ENCODE measurements at places on chromosomes 12 and 14. TPM values are rescaled to one million over a fixed set of nuclear protein-coding genes. Genes with fewer than 3 reads are reported as not detected.

LTB4R2 gene
- 1.4 TPM for total RNA-seq

DNA sequence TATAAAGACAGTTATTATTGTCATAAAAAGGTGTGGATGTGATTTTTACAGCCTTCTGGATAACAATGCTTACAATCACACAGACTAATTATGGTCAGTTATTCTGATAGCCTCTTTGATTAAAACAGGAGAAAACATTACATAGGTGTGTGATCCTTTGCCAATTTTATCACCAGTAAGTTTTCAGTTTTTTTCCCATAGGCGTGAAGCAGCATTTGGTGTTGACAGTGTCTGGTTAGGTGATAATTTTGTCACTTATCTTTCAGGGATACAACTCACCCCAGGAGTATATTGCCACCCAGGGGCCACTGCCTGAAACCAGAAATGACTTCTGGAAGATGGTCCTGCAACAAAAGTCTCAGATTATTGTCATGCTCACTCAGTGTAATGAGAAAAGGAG is 208.8 kb downstream of the EPS8 start:
- DNase-seq, result no peak
- peaks cover 11% of the 10 kb centered on the region for H3K4me1 ChIP-seq
- H3K36me3 ChIP-seq, result no peaks in the 10 kb centered on the region
- no peak overlapping the region for H3K27ac ChIP-seq
- peak overlapping the region; percentile 20 for H3K4me3 ChIP-seq
- no peaks in the 10 kb centered on the region for H3K27me3 ChIP-seq

- H3K4me3 ChIP-seq, result no peak overlapping the region
- no peak overlapping the region for H3K27ac ChIP-seq
- no peaks in the 10 kb centered on the region for H3K27me3 ChIP-seq
- H3K4me1 ChIP-seq, result no peaks in the 10 kb centered on the region
Measured at GRCh38 chr12:4169531-4169930, 104.0 kb upstream of the CCND2 start.

HOXC9 gene
- total RNA-seq, result 1.1 TPM

SPTLC2 gene
- 15.1 TPM for total RNA-seq

DNA sequence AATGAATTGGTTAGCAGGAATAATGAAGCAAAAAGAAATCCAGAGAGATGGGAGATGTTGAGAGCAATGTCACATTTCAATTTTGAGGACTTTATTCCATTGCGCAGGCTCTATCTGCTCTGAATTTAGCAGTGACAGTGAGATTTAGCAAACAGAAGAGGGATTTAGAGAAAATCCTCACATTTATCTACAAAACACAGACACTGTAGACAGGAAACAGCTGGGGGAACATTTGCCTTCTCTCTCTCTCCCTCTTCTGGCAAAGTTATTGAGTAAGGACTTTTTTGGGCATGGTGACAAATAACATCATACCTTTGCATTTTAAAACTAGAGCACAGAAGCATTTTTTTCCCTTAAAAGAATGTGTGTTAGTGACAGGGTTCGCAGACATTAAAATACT is at the start of gene IGF1:
Gene IGF1, minus strand, starts transcription at position 158 of the 400 bp plus-strand sequence. CDS start 182 bp downstream, outside the sequence.
- H3K4me1 ChIP-seq, result no peaks in the 10 kb centered on the region
- H3K27ac ChIP-seq, result no peak within 1 kb of the TSS
- no peak within 1 kb of the TSS for H3K4me3 ChIP-seq
- DNase-seq, result no peak
- no peaks in the 10 kb centered on the region for H3K27me3 ChIP-seq

MYH6 gene
- total RNA-seq, result not detected

DAO gene
- 1.1 TPM for total RNA-seq

GRCh38 chr12:88393017-88393767 is 187.1 kb downstream of the KITLG start:
- DNase-seq, result peak; percentile 41
- no peaks in the 10 kb centered on the region for H3K36me3 ChIP-seq
- no peak overlapping the region for H3K4me3 ChIP-seq
- H3K4me1 ChIP-seq, result no peaks in the 10 kb centered on the region

DNA sequence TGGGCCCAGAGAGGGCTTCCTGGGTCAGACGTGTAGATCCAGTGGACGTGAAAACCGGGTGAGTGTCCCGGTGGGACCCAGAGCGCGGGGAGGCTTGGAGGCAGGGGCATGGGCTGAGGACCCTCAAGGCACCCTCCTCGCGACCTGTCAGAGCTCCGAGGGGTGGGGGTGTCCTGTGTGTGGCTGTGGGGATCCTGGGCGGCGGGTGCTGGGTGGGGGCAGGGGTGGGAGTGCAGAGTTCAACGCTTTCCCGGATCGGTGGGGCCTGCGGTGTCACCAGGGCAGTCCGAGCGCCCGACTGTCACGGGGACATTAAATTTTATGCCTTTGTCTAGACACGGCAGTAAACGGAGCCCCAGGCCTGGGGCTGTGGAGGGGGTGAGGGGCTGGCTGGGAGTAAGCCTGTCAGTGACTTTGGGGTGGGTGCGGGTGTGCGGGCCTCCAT is 1.0 kb downstream of the TMEM121 start:
- peak overlapping the region; percentile 51 for H3K27ac ChIP-seq
- peaks cover 35% of the 10 kb centered on the region for H3K4me1 ChIP-seq
- H3K36me3 ChIP-seq, result 0 out of 3 replicates have a peak, but pooled peaks cover 6% of the 10 kb centered on the region
- H3K4me3 ChIP-seq, result peak overlapping the region; percentile 89
- DNase-seq, result no peak
- peaks cover 15% of the 10 kb centered on the region for H3K27me3 ChIP-seq

DNA sequence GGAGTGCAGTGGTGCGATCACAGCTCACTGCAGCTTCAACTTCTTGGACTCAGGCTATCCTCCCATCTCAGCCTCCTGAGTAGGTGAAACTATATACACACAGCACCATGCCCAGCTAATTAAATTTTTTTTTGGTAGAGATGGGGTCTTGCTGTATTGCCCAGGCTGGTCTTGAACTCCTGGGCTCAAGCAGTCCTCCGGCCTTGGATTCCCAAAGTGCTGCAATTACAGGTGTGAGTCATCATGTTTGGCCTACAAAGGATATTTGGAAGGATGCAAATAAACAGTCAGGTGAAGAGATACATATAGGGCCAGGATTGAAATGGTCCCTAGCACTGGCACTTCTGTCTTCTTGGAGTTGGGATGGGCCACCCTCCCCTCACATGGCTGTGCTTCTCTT is 23.9 kb downstream of the RCOR1 start:
- H3K4me3 ChIP-seq, result no peak overlapping the region
- H3K4me1 ChIP-seq, result peaks cover 19% of the 10 kb centered on the region
- H3K27me3 ChIP-seq, result no peaks in the 10 kb centered on the region
- no peak overlapping the region for H3K27ac ChIP-seq

GRCh38 chr12:29048787-29049186 is 100.3 kb upstream of the FAR2 start:
- no peak overlapping the region for H3K27ac ChIP-seq
- no peaks in the 10 kb centered on the region for H3K4me1 ChIP-seq
- no peak overlapping the region for H3K4me3 ChIP-seq
- DNase-seq, result no peak

DNA sequence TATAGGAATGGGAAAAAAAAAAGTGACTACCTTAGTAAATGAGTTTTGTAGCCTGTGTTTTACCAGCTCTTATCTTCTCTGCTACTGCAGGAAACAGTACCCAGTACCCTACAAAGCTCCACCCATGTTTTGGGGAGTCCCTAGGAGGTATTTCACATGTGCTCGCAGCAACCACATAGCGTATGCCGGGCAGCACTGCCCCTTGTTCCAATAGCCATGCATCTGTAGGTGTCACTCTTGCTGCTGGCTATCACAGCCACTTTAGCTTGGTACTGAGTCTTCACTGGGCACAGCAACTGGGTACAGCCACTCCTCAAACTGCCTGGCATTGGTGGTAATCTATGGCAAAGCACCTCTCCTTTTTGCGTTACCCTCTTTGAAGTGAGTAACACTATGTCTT is 2.0 kb upstream of the MDM1 start:
- H3K4me1 ChIP-seq, result peaks cover 46% of the 10 kb centered on the region
- H3K36me3 ChIP-seq, result no peaks in the 10 kb centered on the region
- H3K27ac ChIP-seq, result no peak overlapping the region
- no peaks in the 10 kb centered on the region for H3K27me3 ChIP-seq
- no peak for DNase-seq
- no peak overlapping the region for H3K4me3 ChIP-seq

SLC4A8 gene
- total RNA-seq, result 0.07 TPM

ALDH1L2 gene
- 0.87 TPM for total RNA-seq

DNA sequence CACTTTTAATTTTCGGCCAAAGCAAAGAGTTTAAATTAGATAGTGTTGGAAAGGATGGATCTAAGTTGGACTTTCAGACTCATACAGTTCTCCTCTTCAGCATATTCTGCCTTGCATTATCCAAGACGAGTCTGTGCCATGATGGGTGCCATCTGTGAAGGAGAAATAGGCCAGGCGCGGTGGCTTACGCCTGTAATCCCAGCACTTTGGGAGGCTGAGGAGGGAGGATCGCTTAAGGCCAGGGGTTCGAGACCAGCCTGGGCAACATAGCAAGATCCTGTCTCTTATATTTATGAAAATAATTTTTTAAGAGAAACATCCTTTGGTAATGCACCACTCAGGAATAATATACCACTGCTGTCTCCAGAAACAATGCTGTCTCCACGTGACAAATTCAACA is 6.5 kb downstream of the AK7 start:
- H3K27ac ChIP-seq, result no peak overlapping the region
- peaks cover under 1% of the 10 kb centered on the region for H3K4me1 ChIP-seq
- H3K36me3 ChIP-seq, result no peaks in the 10 kb centered on the region
- H3K27me3 ChIP-seq, result no peaks in the 10 kb centered on the region
- H3K4me3 ChIP-seq, result no peak overlapping the region

DNA sequence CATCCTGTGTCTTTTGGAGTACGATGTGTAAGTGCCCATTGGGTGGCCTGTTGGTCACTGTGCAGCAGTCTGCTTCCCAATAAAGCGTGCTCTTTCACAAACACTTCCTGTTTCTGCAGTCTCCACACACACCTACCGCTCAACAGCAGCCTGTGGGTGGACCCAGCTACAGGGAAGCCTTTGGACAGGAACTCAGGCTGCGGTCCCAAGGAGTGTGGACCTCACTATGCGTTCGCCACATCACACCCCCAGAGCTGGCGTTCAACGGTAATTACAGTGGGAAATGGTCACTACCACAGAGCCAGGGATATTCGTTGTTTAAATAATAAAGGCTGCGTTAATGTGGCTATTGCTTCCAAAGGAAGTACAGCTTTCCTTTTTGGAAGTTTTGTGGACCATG is 16.2 kb downstream of the PSMC1 start:
- H3K27me3 ChIP-seq, result no peaks in the 10 kb centered on the region
- peaks cover 59% of the 10 kb centered on the region for H3K36me3 ChIP-seq
- H3K4me1 ChIP-seq, result no peaks in the 10 kb centered on the region
- H3K4me3 ChIP-seq, result no peak overlapping the region
- H3K27ac ChIP-seq, result no peak overlapping the region

TCL1B gene
- not detected for total RNA-seq

KIF5A gene
- total RNA-seq, result 1.1 TPM

- H3K4me3 ChIP-seq, result no peak overlapping the region
- H3K4me1 ChIP-seq, result no peaks in the 10 kb centered on the region
- no peaks in the 10 kb centered on the region for H3K27me3 ChIP-seq
- H3K36me3 ChIP-seq, result no peaks in the 10 kb centered on the region
- H3K27ac ChIP-seq, result no peak overlapping the region
Measured at GRCh38 chr12:69821456-69822159, 3.4 kb upstream of the MYRFL start.

OVCH1 gene
- not detected for total RNA-seq

- DNase-seq, result peak; percentile 26
- no peaks in the 10 kb centered on the region for H3K36me3 ChIP-seq
- H3K4me3 ChIP-seq, result no peak overlapping the region
- no peaks in the 10 kb centered on the region for H3K27me3 ChIP-seq
- no peak overlapping the region for H3K27ac ChIP-seq
Measured at GRCh38 chr12:54749191-54749818, 101.1 kb upstream of the DCD start.

KRT73 gene
- total RNA-seq, result not detected

GRCh38 chr14:64388533-64389285 is 556 bp downstream of the MTHFD1 start:
- H3K27ac ChIP-seq, result peak overlapping the region; percentile 84
- peak; percentile 4 for DNase-seq
- H3K4me1 ChIP-seq, result peaks cover 75% of the 10 kb centered on the region
